CD4-positive, alpha-beta T cell (primary cell): ENCODE measurements at places on chromosomes 6 and 20. TPM values are rescaled to one million over a fixed set of nuclear protein-coding genes. Genes with fewer than 3 reads are reported as not detected.

The CEP43 gene
- 13.5 TPM for total RNA-seq

The CAP2 gene
- not detected for total RNA-seq

- no peak for DNase-seq
Observed at GRCh38 chr6:56840467-56841380, 114.2 kb upstream of the BEND6 start.

GRCh38 chr20:47175493-47175892 lies 181.0 kb downstream of the ZMYND8 start:
- DNase-seq, result no peak

DNA sequence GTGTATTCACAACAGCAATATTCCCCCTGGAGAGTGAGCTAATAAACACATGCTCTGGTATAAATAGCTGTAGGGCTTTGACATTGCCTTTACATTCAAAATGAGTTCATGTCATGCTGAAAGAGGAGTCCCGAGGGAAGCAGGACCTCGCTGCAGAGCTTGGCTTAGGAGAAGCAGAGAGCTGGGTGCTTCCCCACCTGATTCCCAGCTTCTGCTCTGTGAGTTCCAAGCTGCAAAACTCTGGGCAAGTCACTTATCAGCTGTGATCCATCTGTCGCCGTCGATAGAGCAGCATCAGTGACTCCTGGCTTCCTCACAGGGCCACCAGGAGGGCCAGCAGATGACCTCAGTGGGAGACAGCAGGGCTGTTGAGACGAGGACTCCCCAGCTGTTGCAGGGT lies 241.8 kb downstream of the ANKRD60 start:
- DNase-seq, result no peak

GRCh38 chr6:148250975-148251685 lies 91.5 kb upstream of the SASH1 start:
- DNase-seq, result no peak

The HSPA12B gene
- total RNA-seq, result not detected

The SGK1 gene
- total RNA-seq, result 117 TPM

The LY6G6D gene
- not detected for total RNA-seq

DNA sequence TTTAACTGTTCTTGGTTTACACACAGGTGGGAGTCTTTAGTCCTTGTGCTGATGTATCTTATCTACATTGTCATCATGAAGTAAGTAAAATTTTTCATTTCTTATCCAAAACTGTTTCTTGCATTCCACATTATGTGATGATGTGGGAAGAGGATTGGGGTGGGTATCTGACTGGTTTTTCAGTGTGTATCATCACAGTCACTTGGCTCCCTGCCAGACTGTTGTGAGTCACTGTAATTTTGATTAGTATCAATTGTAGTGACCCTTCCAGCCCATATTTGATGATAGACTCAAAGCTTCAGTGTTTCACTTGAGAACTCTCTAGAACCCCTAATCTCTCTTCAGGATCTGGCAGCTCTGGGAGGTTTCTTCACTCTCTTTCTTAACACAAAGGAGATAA lies 84.5 kb upstream of the RIN2 start:
- DNase-seq, result no peak
